HTR-8/SVneo (cell line): ENCODE measurements at places on chromosomes 1 and 21.

- no peak for DNase-seq
These were observed 7.9 kb downstream of the UBE2T start for GRCh38 chr1:202333861-202334260.

- DNase-seq: peak; percentile 86
These were observed 277.3 kb upstream of the FMN2 start for GRCh38 chr1:239814306-239814881.

DNA sequence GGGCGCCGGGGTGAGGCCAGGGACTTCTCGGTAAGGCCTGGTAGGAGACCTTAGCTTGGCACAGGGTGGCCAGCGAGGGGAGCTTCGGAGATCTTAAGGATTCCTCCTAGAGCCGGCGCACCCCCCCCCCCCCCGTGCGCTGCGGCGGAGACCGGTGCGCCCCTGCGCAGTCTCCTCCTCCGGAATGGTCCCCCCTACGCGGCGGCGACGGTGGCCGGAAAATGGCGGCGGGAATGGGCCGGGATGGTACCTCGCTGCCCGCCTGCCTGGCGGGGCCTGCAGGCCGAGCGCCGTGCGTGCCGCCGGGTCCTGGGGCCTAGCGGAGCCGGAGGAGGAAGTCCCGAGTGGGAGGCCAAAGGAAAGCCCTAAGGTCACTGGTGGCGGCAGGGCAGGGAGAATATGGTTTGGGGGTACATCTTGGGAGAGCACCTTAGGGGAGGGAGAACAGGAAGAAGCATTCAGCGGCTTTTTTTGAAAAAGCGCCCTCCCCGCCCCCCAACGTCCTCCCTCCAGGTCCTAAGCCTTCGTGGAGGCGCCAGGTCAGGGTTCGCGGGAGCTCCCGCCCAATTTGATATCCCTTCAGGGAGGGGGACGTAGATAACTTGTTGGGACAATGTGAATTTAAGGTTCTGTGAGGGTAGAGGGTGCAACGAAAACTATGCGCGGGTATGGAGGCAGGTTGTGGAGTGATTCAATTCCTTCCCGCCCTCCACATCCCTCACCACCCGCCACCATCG is 429 bp downstream of the SRRM1 start:
- peak; percentile 22 for DNase-seq

- no peak for DNase-seq
These were observed 5.1 kb upstream of the DESI2 start for GRCh38 chr1:244647819-244648218.

GRCh38 chr1:7406641-7407543 is 364.2 kb upstream of the VAMP3 start:
- DNase-seq: no peak

GRCh38 chr1:85087659-85088407 is 39.5 kb upstream of the MCOLN3 start:
- no peak for DNase-seq
